ENCODE measurements at places on chromosomes 6 and 20.

DNA sequence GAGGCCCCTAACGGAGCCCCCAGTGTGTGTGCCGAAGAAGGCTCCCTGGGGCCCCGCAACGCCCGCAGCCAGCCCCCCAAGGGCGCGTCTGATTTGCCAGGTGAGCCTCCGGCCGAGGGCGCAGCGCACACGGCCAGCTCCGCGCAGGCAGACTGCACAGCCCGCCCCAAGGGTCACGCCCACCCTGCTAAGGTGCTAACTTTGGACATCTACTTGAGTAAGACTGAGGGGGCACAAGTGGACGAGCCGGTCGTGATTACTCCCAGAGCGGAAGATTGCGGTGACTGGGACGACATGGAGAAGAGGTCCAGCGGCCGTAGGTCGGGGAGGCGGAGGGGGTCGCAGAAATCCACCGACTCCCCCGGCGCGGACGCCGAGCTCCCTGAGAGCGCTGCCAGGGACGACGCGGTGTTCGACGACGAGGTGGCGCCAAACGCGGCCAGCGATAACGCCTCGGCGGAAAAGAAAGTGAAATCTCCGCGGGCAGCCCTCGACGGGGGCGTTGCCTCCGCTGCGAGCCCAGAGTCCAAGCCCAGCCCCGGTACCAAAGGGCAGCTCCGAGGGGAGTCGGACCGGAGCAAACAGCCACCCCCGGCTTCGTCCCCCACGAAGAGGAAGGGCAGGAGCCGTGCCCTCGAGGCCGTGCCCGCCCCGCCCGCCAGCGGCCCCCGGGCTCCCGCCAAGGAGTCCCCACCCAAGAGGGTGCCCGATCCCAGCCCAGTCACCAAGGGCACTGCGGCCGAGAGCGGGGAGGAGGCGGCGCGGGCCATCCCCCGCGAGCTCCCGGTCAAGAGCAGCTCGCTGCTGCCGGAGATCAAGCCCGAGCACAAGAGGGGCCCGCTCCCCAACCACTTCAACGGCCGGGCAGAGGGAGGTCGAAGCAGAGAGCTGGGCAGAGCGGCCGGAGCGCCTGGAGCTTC, 117.0 kb downstream of the RTN4IP1 start:
- no peak for DNase-seq

- DNase-seq: no peak
Measured at GRCh38 chr6:4466261-4466660, 309.9 kb upstream of the CDYL start.

DNA sequence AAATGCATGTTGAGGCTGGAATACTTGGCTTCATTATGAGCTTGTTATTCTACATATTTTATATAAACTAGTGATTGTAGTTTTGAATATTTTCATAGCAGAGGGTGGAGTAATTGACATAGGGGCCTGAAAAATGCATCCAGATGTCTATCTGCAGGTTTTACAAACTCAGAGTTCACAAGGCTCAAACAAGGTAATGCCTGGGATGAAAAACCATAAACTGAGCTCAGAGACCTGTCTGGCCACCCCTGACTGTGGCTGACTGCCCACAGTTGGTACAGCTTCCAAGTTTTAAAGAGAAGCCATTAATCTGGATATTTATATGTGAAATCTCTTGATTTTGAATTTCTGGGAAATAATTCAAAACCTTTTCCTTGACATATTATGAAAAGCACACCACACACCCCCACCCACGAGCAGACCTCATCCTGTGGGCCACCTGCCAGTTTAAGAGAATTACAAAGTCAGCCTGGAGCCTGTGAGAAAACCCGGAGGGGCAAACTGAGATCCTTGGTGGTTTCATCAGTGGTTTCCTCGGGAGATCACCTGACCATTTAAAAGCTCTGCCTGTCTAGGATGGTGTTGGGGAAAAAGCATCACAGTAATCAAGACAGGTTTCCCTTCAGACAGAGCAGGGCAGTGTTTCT, 230.1 kb downstream of the SAMD5 start:
- no peak for DNase-seq

DNA sequence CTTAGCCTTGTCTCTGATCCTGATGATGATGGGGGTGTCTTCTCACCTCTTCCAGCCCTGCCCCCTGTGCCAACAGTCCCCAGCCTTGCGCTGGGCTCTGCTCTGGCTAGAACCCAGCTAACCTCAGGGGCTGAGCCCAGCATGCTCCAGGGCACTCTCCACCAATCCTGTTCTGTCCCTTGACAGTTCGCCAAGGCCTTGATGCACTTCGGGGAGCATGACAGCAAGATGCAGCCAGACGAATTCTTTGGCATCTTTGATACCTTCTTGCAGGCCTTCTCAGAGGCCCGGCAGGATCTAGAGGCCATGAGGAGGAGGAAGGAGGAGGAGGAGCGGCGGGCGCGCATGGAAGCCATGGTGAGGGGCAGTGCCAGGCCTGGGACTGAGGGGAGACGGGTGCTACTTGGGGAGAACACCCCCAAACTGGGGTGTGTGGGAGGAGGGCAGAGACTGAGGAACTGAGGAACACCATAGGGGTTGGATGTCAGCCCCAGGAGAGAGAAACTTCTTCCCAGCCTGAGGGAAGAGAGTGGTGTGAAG, 33.1 kb downstream of the MOCS1 start:
- DNase-seq: no peak

DNA sequence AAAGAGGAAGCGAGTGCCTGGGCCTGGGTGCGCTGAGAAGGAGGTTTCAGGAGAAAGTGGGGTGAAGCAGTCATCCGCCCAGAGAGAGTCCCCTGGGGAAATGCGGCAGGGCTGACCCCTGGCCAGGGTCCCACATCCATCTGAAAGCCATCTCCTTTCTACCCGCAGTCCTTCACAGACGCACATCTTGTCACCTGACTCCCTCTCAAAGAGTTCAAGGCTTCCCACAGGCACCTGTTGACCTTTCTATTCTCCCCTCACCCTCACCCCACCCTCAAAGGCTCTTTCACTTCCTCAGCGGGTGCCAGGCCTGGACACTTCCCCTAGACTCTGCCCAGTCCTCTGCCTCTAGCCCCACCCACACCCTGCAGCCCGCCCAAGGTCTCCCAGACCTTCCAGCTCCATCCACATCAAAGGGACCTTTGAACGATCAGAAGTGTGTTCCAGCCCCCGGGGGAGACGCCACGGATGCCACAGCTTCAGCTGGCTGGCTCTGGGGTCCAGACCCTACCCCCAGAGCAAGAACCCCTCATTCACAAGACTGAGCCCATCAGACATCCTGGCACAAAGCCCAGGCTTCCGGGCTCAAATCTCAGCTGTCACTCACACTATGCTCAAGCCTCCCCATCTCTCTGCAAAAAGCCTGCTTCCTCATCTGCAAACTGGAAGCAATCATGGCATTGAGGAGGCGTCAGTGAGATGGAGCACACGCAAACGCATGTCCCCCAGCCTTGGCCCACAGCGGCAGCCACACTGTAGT, 2.1 kb downstream of the CTSZ start:
- no peak for DNase-seq

- no peak for DNase-seq
Measured at GRCh38 chr6:51415501-51415900, 596.8 kb downstream of the TFAP2B start.

GRCh38 chr6:39841923-39842322, 49.7 kb downstream of the DAAM2 start:
- no peak for DNase-seq

Measured in omental fat pad (tissue), 4 donors.